ENCODE measurements at places on chromosomes 16 and 17. TPM values are rescaled to one million over a fixed set of nuclear protein-coding genes. Genes with fewer than 3 reads are reported as not detected.
A peak's percentile ranks its signal among the peaks of the same experiment; 100 is the strongest.

DNA sequence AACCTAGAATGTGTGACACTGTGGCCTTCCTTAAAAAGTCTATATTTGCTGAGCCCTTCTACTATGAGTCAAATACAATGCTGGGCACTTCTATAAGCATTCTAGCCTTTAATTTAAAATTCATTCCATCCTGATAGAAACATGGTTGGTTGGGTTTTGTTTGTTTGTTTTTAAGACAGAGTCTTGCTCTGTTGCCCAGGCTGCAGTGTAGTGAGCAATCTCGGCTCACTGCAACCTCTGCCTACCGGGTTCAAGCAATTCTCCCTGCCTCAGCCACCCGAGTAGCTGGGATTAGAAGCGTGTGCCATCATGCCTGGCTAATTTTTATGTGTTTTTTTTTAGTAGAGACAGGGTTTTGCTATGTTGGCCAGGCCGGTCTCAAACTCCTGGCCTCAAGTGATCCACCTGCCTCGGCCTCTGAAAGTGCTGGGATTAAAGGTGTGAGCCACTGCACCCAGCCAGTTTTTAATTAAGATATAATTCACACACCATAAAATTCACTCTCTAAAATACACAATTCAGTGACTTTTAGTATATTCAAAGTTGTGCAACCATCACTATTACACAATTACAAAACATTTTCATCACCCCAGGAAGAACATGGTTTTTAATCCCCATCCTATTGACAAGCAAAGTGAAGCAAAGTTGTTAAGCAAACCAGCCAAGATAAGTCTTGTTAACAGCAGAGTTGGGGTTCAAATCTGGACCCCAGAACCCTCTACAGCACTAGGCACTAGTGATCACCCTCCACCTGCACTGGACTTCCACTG lies 42.8 kb downstream of the CMTM4 start:
- H3K4me3 ChIP-seq: no peak overlapping the region
- peaks cover 3% of the 10 kb centered on the region for H3K4me1 ChIP-seq
- DNase-seq: no peak
- no peaks in the 10 kb centered on the region for H3K36me3 ChIP-seq
- H3K27me3 ChIP-seq: no peaks in the 10 kb centered on the region

DNA sequence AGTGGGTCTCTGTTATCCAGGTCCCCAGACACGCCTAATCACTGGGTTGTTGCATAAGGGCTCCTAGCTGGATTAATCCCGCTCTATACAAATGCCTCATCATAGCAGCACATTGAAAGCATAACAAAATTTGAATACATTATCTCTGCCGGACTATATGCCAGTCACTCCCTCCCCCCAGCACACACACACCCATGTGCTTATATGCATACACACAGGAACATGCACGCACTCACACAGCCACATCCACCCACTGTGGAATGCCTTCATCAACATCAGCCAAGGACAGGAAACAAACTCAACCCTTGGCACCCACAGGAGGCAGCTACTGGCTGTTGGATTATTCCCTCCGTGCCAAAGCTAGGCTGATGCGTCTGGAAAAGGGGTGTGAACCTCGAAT lies 3.5 kb upstream of the CDH13 start:
- peaks cover 3% of the 10 kb centered on the region for H3K4me1 ChIP-seq
- no peak for DNase-seq
- H3K36me3 ChIP-seq: no peaks in the 10 kb centered on the region
- no peak overlapping the region for H3K4me3 ChIP-seq
- H3K27ac ChIP-seq: no peak overlapping the region

The SLC22A31 gene
- 0.56 TPM for total RNA-seq

The CETP gene
- total RNA-seq: not detected

The GAST gene
- total RNA-seq: not detected

GRCh38 chr17:8964801-8965393 lies 610 bp downstream of the PIK3R5 start:
- no peaks in the 10 kb centered on the region for H3K27me3 ChIP-seq
- no peaks in the 10 kb centered on the region for H3K4me1 ChIP-seq
- no peak overlapping the region for H3K27ac ChIP-seq
- DNase-seq: no peak
- H3K4me3 ChIP-seq: no peak overlapping the region

GRCh38 chr16:49021136-49021535 lies 260.5 kb downstream of the CBLN1 start:
- H3K27me3 ChIP-seq: peaks cover 19% of the 10 kb centered on the region
- H3K4me1 ChIP-seq: peaks cover 4% of the 10 kb centered on the region
- no peaks in the 10 kb centered on the region for H3K36me3 ChIP-seq
- H3K4me3 ChIP-seq: no peak overlapping the region
- peak; percentile 7 for DNase-seq

DNA sequence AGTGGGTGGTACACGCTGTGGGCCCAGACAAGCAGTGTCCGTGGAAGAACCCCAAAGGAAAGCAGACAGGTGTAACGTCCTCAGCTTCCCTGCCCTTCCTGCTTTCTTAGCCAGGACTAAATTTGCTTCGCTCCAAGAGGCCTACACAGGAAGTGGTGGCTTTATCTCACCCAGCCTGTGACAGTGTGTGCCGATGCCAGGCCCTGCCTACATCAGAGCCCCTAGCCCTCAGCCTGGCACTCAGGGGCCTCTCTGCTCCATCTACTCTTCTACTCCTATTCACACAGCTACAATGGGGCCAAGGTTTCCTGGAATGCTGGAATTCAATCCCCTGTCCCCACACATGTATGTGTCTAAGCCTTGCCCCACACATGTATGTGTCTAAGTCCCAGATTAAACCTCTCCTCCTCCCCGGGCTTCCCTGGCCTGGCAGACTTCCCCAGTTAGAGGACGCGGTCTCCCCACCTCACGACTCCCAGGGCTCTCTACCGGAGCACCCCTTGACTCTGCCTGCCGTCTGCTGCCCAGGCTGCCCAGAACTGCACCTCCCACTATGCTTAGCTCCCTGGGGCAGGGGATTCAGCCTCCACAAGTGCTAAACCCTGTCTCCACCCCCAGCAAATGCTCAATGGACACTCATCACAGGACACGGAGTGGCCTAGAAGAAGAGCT lies 8.2 kb downstream of the PGAP3 start:
- H3K4me1 ChIP-seq: peaks cover 7% of the 10 kb centered on the region
- no peak for DNase-seq
- no peak overlapping the region for H3K27ac ChIP-seq

The KCNAB3 gene
- 0.36 TPM for total RNA-seq

DNA sequence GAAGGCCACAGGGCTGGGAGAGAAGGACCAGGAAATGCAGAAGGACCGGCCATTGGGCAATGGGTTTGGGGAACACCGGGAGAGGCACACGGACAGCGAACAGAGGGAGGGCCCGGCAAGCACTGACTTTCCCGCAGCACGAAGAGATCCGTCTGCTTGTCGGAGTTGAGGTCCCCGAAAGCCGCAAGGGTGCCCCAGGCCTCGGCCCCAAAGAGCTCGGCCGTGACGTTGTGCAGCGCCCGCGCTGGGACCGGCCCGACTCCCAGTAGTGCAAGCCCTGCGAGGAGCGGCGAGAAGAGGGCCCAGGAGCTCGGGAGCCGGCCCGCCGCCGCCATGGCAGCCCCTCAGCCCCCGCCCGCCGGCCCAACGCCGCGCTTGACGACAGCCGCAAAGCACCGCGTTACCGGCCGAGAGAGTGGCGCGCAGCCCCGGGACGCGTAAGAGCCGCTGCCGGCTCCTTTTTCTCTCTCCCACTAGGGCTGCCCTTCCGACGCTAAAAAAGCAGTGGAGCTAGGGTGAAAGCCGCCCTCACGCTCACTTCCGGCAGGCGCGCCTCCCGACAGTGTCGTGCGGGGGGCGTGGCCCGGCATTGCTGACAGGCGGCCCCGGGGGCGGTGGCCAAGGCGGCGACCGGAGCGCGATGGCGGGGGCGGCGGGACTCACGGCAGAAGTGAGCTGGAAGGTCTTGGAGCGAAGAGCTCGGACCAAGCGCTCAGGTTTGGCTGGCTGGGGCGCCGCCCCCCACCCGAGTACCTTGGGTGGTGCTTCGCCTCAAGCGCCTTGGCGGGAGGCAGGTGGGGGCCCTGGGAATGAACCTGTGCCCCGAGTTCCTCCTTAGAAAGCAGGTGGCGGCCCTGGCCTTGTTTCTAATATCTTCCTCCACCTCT lies at the start of the genes ITFG1 and PHKB:
Gene ITFG1 (minus strand): TSS at position 353 of the 887 bp plus-strand sequence. CDS start 18 bp downstream, at position 335.
Gene PHKB (plus strand): TSS at position 621 of the 887 bp plus-strand sequence. CDS start 20 bp downstream, at position 641.
- peak within 1 kb of the TSS; percentile 87 for H3K27ac ChIP-seq
- DNase-seq: peak; percentile 90
- peaks cover 4% of the 10 kb centered on the region for H3K4me1 ChIP-seq
- peak within 1 kb of the TSS; percentile 84 for H3K4me3 ChIP-seq
- H3K36me3 ChIP-seq: peaks cover 2% of the 10 kb centered on the region

- H3K27me3 ChIP-seq: no peaks in the 10 kb centered on the region
- peaks cover 12% of the 10 kb centered on the region for H3K4me1 ChIP-seq
- peak overlapping the region; percentile 32 for H3K27ac ChIP-seq
- DNase-seq: peak; percentile 92
Measured at GRCh38 chr16:75011634-75012307, 12.9 kb downstream of the ZNRF1 start.

The P2RX1 gene
- not detected for total RNA-seq

- no peaks in the 10 kb centered on the region for H3K36me3 ChIP-seq
- DNase-seq: no peak
- H3K4me1 ChIP-seq: no peaks in the 10 kb centered on the region
- H3K4me3 ChIP-seq: no peak overlapping the region
- no peaks in the 10 kb centered on the region for H3K27me3 ChIP-seq
Measured at GRCh38 chr16:78593352-78593751, 493.9 kb downstream of the WWOX start.

Measured in IMR-90 (cell line).